Kasumi-1 (cell line): ENCODE measurements at places on chromosomes 7 and 10.

- DNase-seq: peak; percentile 12
Observed at GRCh38 chr10:48945441-48946130, 5.9 kb upstream of the LRRC18 start.

GRCh38 chr7:108592646-108593201, 23.1 kb downstream of the DNAJB9 start:
- DNase-seq: no peak

GRCh38 chr10:70410608-70411007, 6.7 kb downstream of the EIF4EBP2 start:
- DNase-seq: no peak

GRCh38 chr7:141324870-141325269, 226.3 kb upstream of the AGK start:
- DNase-seq: no peak

GRCh38 chr10:99672884-99673283, 13.6 kb downstream of the ENTPD7 start:
- DNase-seq: no peak

DNA sequence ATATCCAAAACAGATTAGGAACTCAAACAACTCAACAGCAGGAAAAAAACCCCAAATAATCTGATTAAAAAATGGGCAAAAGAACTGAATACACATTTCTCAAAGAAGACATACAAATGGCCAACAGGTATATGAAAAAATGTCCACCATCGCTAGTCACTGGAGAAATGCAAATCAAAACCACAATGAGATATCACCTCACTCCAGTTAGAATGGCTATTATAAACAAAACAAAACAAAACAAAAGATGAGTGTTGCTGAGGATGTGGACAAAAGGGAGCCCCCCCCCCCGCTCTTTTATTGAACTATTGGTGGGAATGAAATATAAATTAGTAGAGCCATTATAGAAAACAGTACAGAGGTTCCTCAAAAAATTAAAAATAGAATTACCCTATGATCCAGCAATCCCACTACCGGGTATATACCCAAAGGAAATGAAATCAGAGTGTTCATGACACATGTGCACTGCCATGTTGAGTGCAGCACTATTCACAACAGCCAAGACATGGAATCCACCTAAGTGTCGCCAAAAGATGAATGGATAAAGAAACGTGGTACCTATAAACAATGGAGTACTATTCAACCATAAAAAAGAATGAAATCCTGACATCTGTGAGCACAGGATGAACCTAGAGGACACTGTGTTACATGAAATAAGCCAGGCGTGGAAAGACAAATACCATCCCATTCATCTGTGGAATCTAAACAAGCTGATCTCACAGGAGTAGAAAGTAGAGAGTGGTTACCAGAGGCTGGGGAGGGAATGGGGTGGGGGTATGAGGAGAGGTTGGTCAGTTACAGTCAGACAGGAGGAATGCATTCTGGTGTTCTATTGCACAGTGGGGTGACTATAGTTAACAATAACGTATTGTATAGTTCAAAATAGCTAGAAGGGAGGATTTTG, 78.1 kb upstream of the RHEB start:
- DNase-seq: no peak

- no peak for DNase-seq
Observed at GRCh38 chr10:102627736-102628293, 16.5 kb upstream of the TRIM8 start.

DNA sequence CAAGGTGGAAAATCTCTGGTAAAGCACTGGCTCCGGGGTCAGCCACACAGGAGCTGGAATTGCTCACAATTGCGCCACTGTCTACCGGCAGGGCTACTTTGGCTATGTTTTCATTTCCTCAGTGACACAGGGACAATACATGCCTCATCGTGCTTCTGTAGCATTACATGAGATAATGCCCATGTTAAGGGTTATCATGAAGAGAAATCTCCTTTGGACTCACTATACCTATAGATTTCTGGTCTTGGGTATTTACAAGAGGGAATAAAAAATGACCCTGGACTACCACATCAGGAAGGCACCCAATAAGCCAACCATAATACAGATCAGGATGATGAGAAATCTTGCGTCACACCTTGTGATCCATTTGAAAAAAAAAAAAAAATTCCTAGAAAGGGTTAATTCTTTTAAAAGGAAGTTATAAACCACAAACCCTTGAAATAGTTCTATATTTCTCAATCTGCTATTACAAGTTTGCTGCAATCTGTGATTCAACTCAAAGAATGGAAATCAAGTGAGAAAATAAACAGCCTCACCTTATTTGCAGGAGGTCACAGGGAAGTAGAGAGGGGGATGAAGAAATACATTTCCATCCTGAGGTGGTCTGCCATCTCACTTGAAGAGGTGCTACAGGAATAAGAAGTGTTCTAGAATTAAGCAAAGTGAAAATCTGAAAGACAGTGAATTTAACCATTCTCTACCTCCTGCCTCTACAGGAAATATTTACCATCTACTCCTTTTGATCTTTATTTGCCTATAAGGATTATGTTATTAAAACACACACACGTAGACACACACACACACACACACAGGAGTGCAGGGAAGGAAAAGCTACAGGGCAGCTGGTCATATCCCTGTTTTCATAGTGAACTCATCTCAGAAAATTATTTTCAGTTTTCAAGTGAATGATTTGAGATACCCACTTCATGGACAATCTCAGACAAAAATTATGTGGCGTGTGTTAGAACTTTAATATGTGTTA, 231.3 kb upstream of the CELF2 start:
- peak; percentile 21 for DNase-seq

GRCh38 chr7:11786186-11786585, 45.8 kb downstream of the THSD7A start:
- no peak for DNase-seq

DNA sequence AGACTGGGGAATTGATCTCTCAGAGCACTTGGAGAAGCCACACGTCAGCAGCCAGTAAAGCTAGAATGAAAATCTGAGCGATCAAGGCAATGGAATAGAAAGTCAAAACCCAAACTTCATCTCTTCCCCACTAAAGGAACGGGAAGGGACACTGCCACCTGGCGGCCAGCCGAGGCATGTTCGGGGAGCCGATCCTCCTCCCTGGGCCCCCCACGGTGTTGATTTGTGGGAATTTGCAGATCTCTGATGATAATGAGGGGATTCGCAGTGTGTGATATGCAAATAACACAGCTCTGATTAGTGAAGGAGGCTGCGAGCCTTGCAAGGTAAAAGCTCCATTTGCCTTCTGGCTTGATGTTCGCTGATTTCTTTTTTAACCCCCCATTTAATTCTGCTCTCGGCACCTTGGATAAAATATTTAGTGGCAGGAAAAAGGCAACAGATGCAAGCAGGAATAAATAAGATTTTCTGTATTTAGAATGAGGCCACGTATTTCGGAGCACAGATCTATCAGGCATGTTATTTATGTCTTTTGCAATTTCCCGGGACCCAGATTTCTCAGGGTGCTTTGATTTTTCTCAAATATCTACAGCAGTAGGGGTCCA, 258.6 kb downstream of the PAXIP1 start:
- peak; percentile 0 for DNase-seq

GRCh38 chr10:103204353-103205255, 11.5 kb upstream of the NT5C2 start:
- no peak for DNase-seq

DNA sequence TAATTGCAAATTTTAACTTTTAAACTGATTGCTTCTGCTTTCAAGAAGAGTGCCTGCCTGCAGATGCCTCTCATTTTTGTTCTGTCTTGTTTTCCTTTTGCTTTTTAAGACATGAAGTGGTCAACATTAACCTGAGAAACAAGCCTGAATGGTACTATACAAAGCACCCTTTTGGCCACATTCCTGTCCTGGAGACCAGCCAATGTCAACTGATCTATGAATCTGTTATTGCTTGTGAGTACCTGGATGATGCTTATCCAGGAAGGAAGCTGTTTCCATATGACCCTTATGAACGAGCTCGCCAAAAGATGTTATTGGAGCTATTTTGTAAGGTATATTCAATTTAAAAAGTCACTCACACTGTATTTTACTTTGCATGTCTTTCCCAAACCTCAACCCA, 8.8 kb downstream of the GSTO2 start:
- no peak for DNase-seq

DNA sequence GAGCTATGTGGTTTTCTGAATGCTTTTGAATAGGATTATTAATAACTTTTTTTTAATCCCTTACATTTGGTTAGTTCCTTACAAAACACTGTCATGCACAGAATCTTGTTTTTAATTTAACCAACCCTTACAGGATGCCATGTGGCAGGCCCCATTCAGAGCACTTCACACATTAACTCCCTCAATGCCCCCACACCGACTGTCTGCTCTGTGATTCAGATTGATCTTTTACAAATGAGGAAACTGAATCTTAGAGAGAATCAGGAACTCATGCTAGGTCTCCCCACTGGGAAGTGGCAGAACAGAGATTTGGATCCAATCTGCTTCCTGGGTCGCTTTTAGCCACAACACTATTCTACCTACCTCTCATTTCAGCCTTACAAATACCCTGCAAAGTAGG, 195.8 kb upstream of the NPVF start:
- DNase-seq: no peak

DNA sequence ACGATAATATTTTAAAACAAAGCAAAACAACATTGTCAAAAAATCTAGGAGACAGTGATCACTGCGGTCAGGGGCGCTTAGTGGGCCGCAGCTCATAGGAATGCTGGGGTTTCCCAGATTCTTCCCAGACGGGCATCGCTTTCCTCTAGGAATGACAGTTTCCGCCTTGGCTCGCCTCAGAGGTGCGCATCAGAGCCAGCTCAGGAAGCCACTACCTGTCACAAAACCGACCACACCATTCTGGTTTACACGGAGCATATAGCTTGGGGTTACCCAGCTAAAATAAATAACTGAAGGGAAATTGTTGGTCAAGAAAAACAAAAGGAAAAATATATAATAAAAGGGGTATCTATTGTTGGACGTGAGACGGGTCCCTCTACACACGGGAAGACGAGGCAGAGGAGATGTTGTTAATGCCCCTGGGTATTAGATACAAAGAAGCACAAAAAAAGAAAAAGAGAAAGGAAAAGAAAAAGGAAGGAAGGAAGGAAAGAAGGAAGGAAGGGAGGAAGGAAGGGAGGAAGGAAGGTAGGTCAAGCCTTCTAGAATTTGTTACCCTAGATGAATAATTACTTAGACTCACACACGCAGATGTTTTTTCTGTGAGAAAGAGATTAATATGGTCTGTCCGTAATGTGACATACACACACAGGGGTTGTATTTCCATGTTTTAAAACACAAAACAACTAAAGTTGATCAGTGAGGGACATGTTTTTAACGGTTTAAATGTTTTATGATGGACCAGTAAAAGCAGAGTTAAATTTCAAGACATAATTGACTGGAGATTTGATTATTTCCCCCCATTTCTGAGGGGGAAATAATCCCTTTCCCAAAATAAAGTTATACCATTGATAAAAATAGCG, 292.4 kb upstream of the NFE2L3 start:
- no peak for DNase-seq

DNA sequence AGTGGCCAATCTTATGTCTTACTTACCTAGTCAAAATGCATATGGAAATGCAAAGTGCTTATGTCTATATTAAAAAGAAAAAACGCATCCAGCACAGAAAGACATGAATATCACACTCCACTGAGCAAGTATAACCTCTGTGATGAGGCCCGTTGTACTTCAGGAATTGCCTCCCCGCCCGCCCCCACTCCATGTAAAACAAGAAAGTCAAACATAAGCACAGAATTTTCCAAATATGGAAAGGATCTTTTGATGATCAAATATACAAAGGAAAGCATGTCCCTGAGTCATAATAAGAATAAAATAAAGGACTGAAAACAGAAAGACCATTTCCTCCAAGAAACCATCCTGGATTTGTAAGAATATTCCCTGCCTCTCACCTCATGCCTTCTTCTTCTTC, 229.1 kb downstream of the BAMBI start:
- no peak for DNase-seq

DNA sequence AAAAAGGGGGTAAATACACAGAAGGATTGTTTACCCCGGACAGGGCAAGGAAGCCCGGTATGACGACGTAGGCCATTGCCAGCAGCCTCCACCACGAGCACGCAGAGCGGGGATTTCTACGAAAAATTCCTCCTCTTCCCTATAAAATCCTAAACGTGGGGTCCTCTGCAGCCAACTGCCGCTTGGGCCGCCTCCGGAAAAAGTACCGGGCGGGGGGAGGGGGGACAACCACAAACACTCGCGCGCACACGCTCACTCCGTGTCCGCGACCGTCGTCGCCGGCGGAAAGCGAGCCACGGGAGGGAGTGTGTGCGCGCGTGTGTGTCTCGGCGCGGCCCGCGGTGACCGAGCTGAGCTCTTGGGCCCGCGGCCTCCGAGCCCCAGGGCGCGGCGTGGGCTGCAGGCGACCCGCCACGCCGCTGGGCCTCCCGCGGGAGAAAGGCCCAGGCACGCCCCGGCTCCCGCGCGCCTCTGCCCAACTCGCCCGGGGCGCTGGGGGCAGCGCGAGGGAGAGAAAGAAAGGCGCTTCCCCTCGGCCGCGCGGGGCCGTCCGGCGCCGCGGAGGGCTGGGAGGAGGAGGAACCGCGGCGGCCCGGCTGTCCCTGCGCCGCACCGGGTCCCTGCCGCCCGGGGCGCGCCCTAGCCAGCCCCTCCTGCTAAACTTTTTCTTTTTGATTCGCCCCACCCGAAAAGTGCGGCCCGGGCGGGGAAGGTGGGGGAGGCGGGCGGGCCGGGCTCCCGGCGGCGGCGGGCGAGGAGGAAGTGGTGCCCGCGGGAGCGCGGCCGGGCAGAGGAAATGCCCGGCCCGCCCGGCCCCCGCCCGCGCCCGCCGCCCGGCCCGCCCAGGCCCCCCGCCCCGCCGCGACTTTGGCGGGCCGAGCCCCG, 1.5 kb downstream of the CTBP2 start:
- peak; percentile 76 for DNase-seq

- no peak for DNase-seq
Observed at GRCh38 chr7:15577600-15577999, 15.8 kb upstream of the AGMO start.
